ENCODE measurements at places on chromosomes 6 and 20. TPM values are rescaled to one million over a fixed set of nuclear protein-coding genes. Genes with fewer than 3 reads are reported as not detected.

GRCh38 chr6:108186226-108186625 lies 20.4 kb downstream of the NR2E1 start:
- DNase-seq = no peak

GRCh38 chr6:32176476-32177182 lies 745 bp upstream of the AGPAT1 start:
- no peak for DNase-seq

DNA sequence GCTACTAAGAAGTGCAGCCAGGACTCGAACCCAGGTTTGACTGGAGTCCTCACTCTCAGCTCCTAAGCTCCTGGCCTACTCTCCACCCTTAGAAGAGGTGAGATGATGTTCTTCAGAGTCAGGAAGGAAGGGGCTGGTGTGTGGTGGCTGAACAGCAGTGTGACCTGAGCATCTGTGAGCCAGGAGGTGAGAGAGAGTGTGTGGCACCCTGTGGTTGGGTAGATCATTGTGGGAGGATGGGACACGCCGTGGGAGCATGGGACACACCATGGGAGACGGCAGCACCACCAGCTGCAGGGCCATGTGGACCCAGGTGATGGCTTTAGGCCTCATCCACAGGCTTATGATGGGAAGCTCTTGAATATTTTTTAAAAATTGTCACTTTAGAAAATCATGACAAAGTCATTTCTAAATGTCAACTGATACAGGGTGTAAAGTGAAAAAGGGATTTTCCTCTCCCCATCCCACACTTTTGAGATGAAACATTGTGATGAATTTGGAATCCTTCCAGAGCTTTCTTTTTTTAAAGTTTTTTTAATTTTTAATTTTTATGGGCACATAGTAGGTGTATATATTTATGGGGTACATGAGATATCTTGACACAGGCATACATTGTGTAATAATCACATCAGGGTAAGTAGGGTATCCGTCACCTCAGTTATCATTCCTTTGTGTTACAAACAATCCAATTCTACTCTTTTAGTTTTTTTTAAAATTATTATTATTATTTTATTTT lies 31.6 kb downstream of the SRC start:
- DNase-seq = no peak

DNA sequence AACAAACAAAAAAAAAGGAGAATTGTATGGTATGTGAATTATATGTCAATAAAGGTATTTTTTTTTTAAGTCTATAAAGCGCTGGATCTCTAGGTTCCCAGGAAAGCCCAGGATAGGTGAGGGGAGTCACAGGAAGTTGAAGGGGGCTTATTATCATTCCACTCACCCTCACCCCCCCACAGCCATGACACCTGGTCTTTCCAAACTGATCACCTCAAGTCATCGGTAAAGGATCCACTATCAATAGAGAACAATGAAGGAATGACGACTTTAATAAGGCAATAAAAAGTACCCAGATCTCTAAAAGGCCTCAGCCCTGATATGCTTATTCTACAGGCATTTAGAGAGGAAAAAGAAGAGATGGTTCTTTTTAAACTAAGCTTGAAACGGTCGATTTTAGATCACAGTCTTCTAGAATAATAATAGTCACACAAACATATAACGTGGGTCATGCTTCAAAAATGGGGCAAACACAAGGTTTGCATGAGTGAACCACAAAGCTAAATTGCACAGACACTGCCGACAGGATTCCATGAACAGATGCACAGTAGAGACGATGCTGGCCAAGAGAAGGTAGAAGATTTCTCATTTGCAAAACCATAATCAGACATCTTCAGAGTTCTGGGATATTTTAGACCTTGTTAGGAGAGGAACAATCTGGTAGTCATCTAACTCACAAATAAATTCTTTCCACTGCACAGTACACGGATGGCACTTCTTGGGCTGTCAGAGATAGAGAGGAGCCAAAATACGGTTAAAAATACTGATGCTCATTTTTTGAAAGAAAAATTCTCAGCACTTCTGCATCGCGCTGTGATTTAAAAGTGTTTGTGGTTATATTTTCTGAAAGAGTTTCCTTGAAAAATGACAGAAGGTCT lies 21.0 kb downstream of the ZMYND8 start:
- DNase-seq = no peak

DNA sequence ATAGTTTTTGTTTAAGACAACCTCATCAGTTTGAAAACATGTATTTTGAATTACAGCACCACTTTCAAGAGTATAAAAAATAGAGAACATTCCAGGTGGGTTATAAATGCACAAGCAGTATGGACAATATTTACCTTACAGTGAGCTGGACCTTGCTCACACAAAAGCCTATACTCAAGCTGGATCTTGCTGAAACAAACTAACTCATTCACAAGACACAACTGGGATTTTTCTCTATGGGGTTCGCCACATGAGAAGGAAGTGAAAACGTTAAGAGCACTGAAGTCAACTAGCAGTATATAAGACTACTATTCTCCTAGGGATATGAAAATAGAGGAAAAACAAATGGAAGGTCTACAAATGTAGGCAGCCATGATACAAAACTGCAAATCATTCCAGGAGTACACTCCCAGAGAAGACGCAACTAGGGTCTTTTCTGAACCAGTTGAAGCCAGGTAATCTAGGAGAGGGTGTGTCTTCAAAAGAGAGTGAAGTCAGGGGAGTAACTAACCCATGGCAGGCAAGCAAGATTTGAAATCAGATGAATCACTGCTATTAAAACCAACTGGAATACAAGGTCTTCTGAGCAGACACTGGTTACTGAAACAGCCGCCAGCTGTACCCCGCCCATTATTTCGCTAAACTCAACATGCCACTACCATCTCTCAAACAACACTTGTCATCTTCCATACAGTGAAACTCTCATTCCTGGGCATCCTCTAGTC lies 26.5 kb downstream of the STAU1 start:
- no peak for DNase-seq

- no peak for DNase-seq
These were observed 8.7 kb downstream of the TRIB3 start for GRCh38 chr20:389220-389619.

- DNase-seq = no peak
These were observed 98.2 kb upstream of the HDGFL1 start for GRCh38 chr6:22471132-22471690.

SEL1L2 gene
- total RNA-seq = not detected

PRICKLE4 gene
- not detected for total RNA-seq

HTR1E gene
- total RNA-seq = not detected

TNF gene
- 207 TPM for total RNA-seq

Data from CD8-positive, alpha-beta memory T cell (primary cell).